ENCODE measurements at places on chromosomes 3 and 15. TPM values are rescaled to one million over a fixed set of nuclear protein-coding genes. Genes with fewer than 3 reads are reported as not detected.

The SAMMSON gene
- total RNA-seq: not detected

The CHAC1 gene
- 6.0 TPM for total RNA-seq

DNA sequence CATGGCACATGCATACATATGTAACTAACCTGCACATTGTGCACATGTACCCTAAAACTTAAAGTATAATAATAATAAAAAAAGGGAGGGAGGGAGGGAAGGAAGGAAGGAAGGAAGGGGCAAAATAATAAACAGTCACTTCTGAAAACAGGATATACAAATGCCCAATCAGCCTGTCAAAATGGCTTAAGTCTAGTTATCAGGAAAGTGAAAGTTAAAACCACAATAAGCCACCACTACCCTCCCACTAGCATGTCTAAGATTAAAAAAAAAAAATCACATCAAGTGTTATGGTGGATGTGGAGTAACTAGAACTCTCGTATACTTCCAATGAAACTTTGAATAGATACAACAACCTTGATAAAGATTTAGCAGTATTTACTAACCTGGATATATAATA lies 145.6 kb upstream of the GMNC start:
- H3K36me3 ChIP-seq: no peaks in the 10 kb centered on the region
- DNase-seq: no peak
- H3K4me1 ChIP-seq: peaks cover 7% of the 10 kb centered on the region
- no peak overlapping the region for H3K27ac ChIP-seq
- no peak overlapping the region for H3K4me3 ChIP-seq

DNA sequence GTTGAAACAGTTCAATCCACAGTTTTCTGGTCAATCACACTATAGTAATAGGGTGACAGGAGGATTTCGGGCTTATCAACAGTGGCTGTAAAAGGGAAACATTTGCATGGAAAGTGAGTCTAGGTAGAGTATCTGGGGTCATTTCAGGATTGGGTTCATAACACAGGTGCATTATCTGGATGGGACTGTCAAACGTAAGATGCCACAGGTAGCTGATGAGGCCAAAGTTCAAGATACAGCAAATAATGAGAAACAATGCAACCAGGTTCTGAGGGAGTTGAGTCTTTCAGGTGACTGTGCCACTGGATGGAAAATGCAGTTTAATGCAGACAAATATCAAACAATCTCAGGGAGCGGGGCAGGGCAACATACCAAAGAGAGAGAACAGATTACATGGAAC lies 62.2 kb downstream of the WDR76 start:
- H3K4me1 ChIP-seq: peaks cover 20% of the 10 kb centered on the region
- H3K4me3 ChIP-seq: no peak overlapping the region

DNA sequence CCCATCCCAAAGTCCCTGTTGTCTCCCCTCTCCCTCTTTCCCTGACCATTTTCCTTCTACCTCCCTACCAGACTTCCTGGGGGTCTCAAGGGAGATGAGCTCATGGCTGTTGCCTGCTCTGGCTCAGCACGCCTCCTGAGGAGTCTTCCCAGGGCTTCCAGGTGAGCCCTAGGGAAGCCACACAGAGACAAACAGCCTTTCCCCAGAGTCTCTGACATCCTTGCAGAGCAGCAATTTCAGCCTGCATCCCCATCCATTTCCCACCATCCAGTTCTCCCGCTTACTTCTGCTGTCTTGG lies 189.2 kb upstream of the LINGO1 start:
- no peaks in the 10 kb centered on the region for H3K4me1 ChIP-seq
- no peaks in the 10 kb centered on the region for H3K36me3 ChIP-seq
- no peak overlapping the region for H3K27ac ChIP-seq
- peaks cover 67% of the 10 kb centered on the region for H3K27me3 ChIP-seq
- no peak for DNase-seq
- no peak overlapping the region for H3K4me3 ChIP-seq

The ZNF717 gene
- 7.2 TPM for total RNA-seq

- no peaks in the 10 kb centered on the region for H3K36me3 ChIP-seq
- no peak overlapping the region for H3K27ac ChIP-seq
- DNase-seq: peak; percentile 46
- no peak overlapping the region for H3K4me3 ChIP-seq
- peaks cover 6% of the 10 kb centered on the region for H3K4me1 ChIP-seq
Measured at GRCh38 chr3:52892625-52893311, 4.6 kb downstream of the STIMATE start.

GRCh38 chr3:45793482-45794176 lies 2.7 kb downstream of the SLC6A20 start:
- DNase-seq: no peak
- H3K4me1 ChIP-seq: no peaks in the 10 kb centered on the region
- H3K4me3 ChIP-seq: no peak overlapping the region
- H3K27ac ChIP-seq: no peak overlapping the region

All from cardiac muscle cell (in vitro differentiated cells and primary cell).